ENCODE measurements at places on chromosomes 16 and 17.

DNA sequence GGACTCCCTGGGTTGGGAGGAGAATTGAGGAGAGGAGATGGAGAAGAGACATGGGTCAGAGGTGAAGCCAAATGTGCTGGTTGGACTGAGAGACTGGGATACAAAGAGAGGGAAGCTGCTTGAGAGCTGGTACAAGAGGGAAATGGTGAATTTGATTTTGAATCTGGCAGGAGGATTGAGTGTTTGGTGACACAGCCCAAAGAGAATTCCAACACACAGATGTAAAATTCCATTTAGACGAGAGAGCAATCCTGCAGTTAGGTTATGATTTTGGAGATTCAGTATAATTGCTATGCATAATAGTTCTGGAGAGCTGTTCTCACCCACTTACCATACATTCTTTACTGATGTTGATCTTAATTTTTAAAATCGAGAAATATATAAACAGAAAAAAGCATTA lies 57.7 kb downstream of the HSD17B2 start:
- DNase-seq, result no peak

DNA sequence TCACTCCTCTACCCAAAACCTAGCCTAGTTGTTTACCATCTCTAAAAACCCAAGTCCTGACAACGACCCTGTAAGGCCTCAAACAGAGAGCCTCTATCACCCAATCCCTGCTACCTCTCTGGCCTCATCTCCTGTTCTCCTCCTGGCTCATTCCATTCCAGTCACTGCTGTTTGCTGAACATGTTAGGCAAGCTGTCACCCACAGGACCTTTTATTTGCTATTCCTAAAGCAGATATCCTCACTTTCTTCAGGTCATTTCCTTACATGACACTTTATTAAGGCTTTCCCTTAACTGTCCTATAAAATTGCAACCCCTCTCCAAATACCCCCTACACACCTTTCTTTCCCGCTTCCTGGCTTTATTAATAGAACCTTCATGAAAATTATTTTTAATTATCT lies 85.1 kb downstream of the KANSL1 start:
- no peak for DNase-seq

GRCh38 chr16:71775949-71776348 lies 32.7 kb downstream of the AP1G1 start:
- no peak for DNase-seq

DNA sequence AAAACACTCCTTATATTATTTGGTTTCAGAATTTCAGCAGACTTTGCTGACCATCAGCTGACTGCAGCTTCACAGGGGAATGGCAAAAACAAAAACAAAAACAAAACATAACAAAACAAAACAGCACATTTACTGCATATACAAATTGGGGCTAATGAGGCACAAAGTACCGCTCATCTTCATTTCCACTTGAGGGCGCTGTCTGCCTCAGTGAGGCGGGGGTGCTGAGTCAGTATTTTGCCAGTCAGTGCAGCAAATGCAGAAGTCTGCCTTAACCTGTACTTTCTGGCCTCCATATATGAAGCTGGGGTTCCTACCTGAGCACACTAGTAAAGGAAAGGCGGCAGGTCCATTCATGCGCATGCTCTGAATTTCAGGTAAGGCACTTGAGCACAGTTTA lies 13.5 kb upstream of the DYNLRB2 start:
- DNase-seq, result peak; percentile 13

DNA sequence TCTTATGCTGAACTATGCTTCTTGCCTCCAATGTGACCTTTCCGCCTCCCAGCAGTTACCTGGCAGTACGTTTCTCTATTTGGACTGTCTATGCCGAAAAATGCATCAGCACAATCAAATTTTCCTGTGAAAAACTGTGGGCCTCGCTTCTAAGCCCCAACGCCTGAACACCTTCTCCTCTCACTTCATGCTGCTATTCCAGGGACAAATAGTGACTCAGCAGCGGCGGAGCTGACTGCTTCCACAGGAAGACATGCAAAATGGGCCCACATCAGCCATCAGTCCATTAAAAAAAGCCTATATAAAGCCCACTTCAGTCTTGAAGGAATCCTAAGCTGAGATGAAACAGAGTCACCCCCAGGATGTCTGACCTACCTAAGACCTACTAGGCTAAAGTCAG lies 10.5 kb upstream of the PIP4K2B start:
- no peak for DNase-seq

GRCh38 chr16:82264756-82265155 lies 94.7 kb upstream of the MPHOSPH6 start:
- DNase-seq, result no peak

- no peak for DNase-seq
Observed at GRCh38 chr17:57915544-57915943, 39.7 kb downstream of the CUEDC1 start.

DNA sequence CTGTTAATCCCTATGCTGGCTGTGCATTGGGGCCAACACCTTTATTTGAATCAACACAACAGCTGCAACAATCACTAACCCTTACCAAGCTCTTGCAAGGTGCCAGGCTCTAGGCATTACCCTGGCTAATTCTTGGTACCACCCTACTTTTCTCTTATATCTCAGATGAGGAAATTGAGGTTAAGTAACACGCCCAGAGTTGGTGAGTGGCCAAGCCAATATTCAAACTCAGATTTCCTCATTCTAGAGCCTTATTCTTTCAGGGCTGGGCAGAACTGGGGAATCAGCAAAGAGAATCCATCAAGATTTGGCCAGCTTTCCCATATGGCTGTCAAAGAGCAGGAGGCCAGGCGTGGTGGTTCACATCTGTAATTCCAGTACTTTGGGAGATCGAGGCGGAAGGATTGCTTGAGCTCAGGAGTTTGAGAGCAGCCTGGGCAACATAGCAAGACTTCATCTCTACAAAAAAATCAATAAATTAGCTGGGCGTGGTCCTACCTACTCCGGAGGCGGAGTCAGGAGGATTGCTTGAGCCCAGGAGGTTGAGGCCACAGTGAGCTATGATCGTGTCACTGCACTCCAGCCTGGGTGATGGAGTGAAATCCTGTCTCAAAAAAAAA lies 23.7 kb downstream of the ARSG start:
- DNase-seq, result no peak

- DNase-seq, result no peak
Observed at GRCh38 chr16:87710887-87711286, 54.9 kb downstream of the KLHDC4 start.

DNA sequence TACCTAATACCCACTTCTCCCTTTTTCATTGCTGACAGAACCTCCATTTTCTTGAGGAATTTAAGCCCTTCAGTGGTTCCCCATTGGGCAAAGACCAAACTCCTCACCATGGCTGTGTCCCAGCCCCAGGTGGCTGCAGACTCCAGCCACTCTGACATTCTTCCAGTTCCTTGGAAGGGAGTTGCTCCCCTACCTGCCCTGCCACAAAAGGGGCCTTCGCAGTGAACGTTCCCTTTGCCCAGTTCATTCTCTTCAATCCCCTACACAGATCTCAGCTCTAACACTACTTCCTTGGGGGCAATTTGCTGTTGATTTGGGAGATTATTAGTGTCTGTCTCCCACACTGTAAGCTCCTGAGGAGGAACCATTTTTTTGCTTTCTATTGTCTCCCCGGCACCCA lies 3.2 kb upstream of the AKTIP start:
- no peak for DNase-seq

GRCh38 chr17:68737761-68738443 lies 136.7 kb upstream of the FAM20A start:
- no peak for DNase-seq
